Inflammatory macrophage (primary cell): ENCODE measurements at places on chromosomes 5 and 9.

DNA sequence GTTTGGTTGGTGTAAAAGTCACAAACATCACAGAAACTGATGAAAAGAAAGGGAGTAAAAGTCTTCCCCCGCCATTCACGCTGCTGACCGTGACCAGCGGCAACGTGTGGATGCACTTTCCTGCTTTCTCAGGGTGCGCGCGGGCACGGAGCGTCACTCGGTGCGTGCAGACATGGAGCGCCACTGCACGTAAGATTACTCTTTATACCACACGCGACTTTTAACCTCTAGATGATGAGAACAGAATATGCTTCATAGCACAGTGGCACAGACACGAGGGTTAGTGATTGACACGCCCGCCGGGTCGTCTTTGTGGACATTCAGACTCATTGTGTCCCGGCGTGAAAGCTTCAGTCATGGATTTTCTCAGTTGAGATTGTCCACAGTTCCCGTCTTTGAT is 15.7 kb downstream of the CEP72 start:
- DNase-seq, result no peak

DNA sequence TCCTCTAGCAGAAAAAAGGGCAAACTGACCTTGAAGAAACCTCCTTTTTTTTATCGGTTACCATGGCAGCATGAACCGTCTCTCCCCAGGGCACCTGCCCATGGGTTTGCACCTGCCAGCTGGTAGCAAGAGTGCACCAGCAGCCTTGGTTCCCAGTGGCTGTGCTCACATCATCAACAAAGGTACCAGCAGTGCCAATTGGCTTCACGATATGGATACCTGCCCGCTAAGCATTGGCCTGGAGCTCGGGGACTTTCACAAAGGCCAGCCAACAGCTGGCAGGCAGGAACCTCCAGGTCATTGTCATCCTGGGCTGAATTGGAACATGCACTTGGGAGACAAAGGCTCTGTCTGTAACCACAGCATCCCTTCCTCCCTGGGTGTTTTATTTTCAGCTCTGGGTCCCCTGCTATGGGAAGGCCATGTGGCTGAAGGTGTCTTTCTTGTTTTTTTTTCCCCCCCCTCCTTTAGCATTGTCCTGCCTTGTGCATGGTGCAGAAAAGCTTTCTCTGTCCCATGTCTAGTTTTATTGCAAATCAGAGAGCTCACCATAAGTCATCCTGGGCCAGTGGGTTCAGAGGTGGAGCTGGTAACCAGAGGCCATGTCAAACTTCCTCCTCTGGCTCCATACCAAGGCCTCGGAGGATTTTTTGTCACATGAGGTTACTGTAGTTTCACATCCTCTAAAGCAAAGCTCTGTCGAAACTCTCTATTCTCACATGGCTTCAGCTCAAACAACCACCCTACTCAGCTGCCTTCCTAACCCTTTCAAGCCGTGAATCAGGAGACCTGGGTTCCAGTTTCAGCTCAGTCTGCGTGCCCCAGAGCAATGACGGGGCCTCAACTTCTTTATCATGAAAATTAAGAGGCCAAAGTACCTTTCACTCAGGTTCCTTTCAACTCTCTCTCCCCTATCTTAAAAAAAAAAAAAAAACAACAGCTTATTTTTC is 145.5 kb upstream of the MAP3K1 start:
- DNase-seq, result peak; percentile 99

DNA sequence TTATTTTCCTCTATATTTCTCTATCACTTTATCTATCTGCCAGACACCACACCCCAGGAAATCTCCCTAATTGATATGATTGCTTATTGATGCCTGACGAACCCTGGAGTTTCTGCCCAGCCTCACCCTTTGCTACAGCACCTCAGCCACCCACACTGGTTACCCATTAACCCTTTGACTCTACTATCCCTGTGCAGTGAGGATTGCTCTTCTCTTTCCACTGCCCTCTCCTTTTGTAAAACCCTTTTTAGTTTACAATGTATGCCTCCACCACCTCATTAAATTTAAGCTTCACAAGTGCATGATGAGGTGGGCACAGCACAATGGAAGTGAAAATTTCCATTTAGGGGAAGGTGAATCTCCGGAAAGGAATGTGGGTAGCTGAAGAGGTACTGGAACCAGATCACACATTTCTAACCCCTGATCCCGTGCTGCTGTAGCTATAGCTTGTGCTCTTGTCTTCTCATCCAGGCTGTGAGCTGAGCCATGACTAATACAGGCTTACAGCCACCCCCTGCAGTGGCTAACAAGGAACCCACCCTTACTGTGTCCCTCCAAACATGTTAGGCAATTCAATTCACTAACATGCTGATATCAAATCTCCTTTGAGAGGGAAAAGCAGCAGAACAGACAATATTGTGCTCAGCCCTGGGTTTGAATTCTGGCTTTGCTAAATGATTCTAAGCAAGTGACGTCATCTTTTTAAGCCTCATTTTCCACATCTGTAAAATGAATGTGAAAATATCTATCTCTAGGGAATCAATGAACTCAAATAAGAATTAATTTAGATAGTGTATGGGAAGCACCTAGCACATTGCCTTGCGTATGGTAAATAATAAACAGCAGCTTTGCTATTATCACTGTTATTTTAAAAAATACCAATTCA is 186.9 kb upstream of the TRIM32 start:
- no peak for DNase-seq

DNA sequence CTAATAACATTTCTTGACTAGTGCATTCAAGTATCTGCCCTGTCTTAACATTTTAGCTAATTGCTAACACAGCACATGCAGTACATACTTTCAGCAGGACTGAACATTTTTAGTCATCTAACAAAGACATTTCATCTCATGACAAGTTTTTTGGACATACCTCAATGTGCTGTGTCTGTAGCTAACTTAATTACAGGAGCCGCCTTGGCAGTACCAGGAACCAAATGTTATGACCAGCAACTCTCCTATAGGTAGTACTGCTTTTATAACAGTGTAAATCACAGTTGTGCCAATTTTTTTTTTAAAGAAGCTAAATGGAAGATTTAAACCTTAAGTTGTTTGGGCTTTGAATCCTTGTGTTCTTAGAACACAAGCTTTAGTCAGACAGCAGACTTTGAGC is 99.4 kb upstream of the SAP30L start:
- DNase-seq, result no peak

DNA sequence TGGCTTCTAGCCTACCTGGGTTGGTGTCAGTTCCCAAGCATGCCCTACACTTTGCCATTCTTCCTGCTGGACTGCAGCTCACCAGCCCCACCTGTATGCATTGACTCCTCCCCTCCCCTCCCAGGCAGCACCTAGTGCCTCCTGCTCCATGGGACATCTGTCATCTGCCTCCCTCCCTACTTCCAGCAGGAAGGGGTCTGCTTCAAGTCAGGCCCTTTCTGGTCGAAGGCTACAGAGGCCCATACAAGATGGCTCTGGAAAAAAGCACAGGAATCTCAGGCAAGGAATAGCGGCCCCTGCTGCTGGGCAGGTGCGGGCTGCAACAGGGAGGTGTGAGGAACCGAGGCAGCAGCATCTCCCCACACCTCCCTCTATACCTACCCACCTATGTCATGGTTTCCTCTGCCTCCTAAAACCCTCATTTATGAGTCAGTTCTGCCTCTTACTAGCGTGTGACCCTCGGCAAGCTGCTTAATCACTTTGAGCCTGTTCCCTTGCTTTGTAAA is 19.7 kb downstream of the WWC1 start:
- no peak for DNase-seq
